ENCODE measurements at places on chromosomes 5 and 9. TPM values are rescaled to one million over a fixed set of nuclear protein-coding genes. Genes with fewer than 3 reads are reported as not detected.

Gene BRD9
- 91.3 TPM for total RNA-seq

Gene TAF1L
- not detected for total RNA-seq

Gene DAPK1
- total RNA-seq, result 26.6 TPM

Gene ZFP2
- not detected for total RNA-seq

Gene PROB1
- 0.60 TPM for total RNA-seq

Gene LCN15
- not detected for total RNA-seq

Gene HDHD3
- 156 TPM for total RNA-seq

Gene MED7
- 11.0 TPM for total RNA-seq

Gene AIF1L
- total RNA-seq, result 4.4 TPM

Gene COL15A1
- 6.0 TPM for total RNA-seq

Gene CDH6
- total RNA-seq, result 1.2 TPM

Gene ADGRD2
- total RNA-seq, result not detected

Gene OCLN
- total RNA-seq, result 96.9 TPM

Gene SPATA31C1
- total RNA-seq, result not detected

Measured in transverse colon (tissue), 4 donors.